ENCODE measurements at places on chromosomes 4 and X.

DNA sequence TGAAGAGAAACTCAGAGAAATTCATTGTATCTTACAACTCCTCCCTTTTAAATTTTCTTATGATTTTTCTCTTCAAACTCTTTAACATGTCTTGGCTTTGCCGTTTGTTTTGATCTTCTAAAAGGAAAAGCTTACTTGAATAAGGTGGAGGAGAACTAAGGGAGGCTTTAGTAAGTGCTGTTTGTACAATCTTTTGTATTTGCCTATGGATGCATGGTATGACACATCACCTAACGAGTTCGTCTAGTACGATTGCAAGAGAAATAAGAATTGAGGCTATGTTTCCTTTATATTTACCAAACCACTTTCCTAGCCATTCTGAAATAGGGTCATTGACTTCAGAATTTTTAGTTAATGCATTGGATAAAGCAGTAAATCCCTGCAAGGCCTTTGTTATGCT lies 8.4 kb upstream of the BST1 start:
- DNase-seq = no peak

- DNase-seq = peak; percentile 23
Measured at GRCh38 chr4:184506527-184507121, 32.3 kb upstream of the IRF2 start.

DNA sequence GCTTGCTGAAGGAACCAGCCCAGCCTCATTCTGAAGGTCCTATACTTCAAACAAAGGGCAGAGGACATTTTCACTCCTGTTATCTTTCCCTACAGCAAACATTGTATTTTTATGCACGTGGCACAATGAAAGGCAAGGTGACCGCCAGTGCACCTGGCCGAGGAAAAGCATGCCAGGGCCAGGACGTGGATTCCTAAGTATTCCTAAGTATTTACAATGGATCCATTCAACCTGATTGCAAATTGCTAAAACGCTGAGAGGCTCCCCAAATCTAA lies 127.9 kb upstream of the FTHL17 start:
- DNase-seq = no peak

DNA sequence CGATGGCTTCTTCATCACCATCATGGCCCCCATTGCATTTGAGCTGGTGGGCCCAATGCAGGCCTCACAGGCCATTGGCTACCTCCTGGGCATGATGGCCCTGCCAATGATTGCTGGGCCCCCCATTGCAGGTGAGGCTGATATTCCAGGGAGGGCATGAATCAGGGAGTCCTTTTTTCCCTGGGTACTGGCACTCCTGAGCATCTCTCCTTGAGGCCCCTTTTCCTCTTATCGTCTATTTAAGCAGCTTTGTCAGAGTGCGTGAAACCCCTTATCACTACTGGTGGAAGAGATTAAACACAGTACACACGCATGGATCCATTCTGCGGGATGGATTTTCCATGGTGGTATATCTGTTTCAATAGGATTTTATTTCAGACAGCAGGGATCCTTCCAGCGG lies 85.1 kb downstream of the RLIM start:
- DNase-seq = no peak

DNA sequence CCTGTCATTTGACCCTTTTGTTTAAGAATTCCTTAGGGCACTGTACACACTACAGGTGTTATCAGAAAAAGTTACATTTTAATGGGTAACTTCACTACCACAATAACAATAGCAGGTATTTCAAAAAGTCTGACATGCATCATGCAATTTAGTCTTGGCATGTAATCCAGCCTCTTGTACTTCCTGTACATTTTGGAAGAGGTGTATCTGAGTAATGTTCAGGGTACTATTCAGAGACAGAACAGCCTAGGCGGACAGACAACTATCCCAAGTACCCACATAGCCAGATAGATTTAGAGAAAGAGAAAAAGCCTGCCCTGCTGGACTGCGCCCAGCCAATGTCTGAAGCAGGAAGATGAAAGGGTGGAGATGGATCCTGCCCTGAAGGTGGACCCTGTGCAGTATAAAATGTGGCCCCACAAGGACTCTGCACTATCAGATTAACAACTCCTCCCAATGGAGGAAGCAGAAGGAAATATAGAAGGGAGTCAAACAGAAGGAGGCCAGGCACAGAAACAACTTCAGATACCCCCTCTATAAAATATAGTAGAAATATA lies 8.5 kb downstream of the UGT2B7 start:
- DNase-seq = no peak

- no peak for DNase-seq
Measured at GRCh38 chr4:144350706-144351105, 210.2 kb upstream of the GYPA start.

GRCh38 chr4:123421937-123422781 lies 25.6 kb downstream of the SPRY1 start:
- DNase-seq = no peak

GRCh38 chrX:38841750-38842149 lies 40.5 kb downstream of the MID1IP1 start:
- no peak for DNase-seq

- DNase-seq = no peak
Measured at GRCh38 chr4:186037692-186038658, 31.0 kb upstream of the TLR3 start.

DNA sequence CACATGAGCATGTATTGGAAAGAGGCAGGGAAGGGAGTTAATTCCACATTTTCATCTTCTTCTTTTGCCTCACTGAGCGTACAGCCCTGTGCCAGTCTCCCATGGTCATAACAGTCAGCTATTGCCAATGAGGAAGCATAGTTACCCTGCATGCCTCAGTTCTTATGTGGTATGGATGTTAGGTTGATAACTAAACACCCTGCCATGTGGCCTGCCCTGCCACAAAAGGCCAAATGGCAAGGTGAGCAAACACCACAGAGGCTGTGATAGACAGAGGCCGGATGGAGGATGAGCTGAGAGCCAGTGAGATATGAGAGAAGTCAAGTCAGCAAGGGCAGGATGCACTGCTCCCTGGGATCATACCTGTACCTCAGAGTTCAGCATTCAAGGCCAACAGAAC lies 59.3 kb downstream of the BTC start:
- DNase-seq = no peak

GRCh38 chr4:106809076-106809475 lies 227.0 kb downstream of the DKK2 start:
- no peak for DNase-seq

- peak; percentile 60 for DNase-seq
Measured at GRCh38 chr4:2042204-2042946, 16.8 kb upstream of the NAT8L start.

GRCh38 chr4:73620115-73620792 lies at the start of gene RASSF6:
TSS of gene RASSF6 (minus strand) at chr4:73620436. CDS start at chr4:73611795, 8,641 bp downstream.
- peak; percentile 22 for DNase-seq

DNA sequence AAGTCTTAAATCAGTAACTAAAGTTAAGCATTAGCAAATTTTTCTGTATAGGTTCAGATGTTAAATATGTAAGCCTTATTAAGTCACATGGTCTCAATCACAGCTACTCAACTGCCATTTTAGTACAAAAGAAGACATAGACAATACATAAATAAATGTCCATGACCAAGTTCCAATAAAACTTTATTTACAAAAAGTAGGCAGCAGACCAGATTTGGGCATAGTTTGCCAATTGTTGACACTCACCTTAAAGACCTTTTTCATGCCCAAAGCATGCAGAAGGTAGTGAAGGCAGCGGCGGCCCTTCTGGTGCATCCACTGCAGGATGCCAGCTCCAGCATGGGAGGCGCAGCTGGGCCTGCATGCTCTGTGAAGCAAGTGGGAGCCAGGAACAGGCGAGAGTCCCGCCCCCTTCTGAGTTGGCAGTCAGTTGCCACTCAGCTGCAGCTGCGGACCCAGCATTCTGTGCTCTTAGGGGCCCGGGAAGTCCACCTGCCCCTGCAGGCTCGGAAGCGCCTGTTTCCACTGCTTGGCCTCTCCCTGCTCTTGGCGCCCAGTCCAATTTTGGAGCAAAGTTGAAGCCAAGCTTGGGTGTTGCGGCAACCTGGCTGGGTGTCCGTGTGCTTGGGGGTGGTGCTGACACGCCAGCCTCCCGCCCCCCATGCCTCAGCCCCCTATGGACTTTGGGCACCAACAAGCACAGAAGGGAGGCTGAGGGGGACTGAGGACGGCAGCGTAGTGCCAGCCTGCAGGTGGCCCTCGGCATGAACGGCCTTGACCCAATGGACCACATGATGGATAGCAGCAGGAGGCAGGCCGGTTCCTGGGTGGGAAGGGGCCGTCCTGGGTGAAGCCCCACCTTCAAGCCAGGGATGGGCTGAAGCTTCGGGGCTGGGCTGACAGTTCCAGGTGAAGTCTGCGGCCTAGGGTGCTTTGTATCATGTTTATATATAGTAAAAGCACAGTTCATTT lies 42.4 kb upstream of the PABPC4L start:
- no peak for DNase-seq

DNA sequence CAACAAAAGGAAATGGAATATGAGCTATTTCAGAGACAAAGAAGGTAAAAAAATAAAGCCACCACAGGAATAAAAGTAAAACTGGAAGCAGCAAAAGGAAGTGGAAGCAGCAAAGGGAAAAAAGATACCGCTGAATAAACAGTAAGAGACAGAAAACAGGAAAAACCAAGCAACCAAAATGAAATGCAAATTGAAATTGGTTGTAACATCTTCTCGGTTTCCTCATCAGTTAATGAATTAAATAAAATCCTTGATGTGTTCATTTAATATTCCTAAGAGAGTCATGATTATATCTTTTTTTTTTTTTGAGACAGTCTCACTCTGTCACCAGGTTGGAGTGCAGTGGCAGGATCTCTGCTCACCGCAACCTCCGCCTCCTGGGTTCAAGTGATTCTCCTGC lies 132.8 kb downstream of the DLG3 start:
- DNase-seq = no peak

DNA sequence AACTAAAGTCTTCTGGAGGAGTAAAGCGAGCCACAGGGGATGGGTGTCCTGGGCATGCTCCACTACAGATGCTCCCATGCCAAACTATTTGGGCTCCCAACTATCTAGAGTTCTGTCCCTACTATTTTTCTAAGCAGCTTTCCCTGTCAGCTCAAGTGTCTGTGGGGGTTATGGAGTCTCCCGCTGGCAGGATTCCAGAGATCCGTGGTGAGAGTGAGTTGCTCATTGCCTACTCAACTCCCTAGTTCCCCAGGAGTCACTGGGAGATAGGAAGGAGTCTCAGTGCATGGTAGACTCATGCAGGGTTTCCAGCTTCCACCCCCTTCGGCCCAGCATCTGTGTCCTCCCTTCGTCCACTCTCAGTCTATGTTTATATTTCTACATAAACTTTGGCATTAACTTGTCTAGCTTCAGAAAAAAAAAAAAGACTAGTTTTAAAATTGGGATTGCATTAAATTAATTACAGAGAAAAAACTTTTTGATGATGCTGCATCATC lies 55.1 kb upstream of the INPP4B start:
- no peak for DNase-seq

DNA sequence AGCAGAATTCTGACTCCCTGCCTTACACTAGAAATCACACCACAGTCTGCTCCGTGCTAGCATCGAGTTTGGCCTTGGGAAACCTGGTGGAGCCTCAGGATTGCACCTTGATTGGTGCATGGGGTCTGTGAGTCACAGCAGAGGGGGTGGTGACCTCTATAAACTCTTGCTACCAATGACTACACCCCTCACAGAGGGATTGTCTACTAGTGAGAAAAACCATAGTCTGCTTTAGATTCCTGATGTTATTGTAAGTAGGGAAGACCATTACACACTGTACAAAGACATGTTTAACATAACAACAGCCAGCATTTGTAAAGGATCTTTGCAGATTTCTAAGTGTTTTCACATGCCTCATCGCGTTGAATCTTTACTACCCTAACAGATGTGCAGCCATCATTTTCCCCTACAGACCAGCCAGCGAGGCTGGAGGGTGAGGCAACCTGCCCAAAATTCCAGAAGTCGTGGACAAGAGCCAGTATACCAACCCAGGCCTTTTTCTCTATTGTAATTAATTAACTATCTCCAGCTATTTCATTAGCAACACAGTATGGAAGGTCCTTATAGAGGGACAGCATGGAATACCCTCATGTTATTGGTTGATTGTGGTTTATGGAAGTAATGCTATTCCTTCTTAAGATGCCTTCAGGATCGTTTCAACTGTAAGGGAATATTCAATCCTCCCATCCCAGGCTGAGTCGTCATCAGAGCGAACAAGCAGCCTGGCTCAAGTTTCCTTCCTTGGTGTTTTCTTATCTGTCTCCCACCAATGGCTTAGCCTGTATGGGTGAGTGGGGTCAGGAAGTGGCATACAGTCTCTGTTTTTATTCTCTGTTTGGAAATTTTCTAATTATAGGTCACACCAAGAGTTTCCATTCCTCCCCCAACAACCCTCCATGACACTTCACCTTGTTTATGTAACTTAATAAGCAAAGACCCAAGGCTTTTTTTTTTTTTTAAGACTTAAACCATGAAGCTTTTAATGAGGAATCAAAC lies 55.9 kb upstream of the KDR start:
- no peak for DNase-seq

- no peak for DNase-seq
Measured at GRCh38 chr4:8538703-8539567, 41.3 kb upstream of the GPR78 start.

- no peak for DNase-seq
Measured at GRCh38 chr4:57182132-57182874, 72.1 kb upstream of the IGFBP7 start.

DNA sequence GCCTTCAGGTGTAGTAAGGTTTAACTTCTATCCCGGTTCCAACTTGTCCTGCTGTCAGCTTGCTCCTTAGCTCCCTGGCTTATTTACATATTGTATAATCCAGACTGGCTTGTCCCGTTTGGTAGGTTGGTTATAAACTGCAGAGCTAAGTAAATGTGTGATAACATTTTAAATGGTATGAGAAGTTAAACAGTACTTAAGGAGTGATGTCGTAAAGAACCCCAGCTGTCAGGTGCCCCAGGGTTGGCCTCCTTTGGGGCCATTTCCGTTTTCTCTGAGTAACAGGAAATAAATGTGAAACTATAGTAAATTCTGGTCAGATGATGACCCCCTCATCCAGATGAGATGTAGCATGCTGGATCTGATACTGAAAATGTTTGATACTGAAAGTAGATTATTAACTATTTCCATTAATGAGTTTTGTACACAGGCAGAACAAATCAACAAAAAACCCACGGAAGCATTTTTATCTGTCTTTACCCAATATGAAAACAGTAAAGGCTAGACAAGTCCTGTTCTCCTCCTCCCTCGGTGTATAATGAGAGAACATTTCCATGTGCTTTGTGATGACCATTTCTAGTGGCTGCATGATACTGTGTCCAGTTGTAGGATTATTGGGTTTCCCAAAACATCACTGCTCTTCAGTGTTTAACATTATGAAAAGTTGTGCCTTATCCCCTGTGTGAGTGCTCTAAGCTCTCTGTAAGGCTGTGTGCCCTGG lies 22.4 kb downstream of the GAB1 start:
- no peak for DNase-seq

GRCh38 chrX:154658187-154658586 lies 4.8 kb upstream of the CTAG2 start:
- no peak for DNase-seq

GRCh38 chr4:169618286-169618685 lies 2.1 kb upstream of the CLCN3 start:
- DNase-seq = no peak
